Progenitor cell of endocrine pancreas (in vitro differentiated cells): ENCODE measurements at places on chromosomes 3 and 15. TPM values are rescaled to one million over a fixed set of nuclear protein-coding genes. Genes with fewer than 3 reads are reported as not detected.

- H3K27ac ChIP-seq = no peak overlapping the region
- no peak for DNase-seq
- H3K27me3 ChIP-seq = no peaks in the 10 kb centered on the region
- no peak overlapping the region for H3K4me3 ChIP-seq
- no peaks in the 10 kb centered on the region for H3K36me3 ChIP-seq
These were observed 153.9 kb upstream of the TPM1 start for GRCh38 chr15:62888623-62889022.

- peaks cover 67% of the 10 kb centered on the region for H3K27me3 ChIP-seq
- no peaks in the 10 kb centered on the region for H3K4me1 ChIP-seq
- DNase-seq = no peak
- H3K36me3 ChIP-seq = no peaks in the 10 kb centered on the region
- H3K4me3 ChIP-seq = no peak overlapping the region
- no peak overlapping the region for H3K27ac ChIP-seq
These were observed 303.1 kb downstream of the RPLP1 start for GRCh38 chr15:69755551-69756310.

DNA sequence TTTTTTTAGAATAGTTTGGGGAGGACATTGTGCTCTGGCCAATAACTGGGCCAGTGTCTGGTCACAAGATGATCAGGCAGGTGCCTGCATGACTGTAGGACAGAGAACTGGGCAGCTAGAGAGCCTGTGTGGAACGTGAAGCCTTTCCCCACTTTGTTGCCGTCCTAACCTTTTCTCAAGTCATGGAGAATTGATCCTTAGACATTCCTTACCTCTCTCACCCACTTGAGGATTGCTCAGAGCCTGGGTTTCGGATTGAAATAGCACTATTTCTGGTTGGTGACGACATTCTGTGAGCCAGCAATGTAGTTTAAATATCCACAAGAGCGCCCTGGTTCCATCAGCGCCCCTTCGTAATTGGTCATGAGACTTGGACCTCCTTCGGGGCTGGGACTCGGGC, 138.4 kb downstream of the IGF1R start:
- H3K4me1 ChIP-seq = peaks cover 68% of the 10 kb centered on the region
- no peak for DNase-seq

DNA sequence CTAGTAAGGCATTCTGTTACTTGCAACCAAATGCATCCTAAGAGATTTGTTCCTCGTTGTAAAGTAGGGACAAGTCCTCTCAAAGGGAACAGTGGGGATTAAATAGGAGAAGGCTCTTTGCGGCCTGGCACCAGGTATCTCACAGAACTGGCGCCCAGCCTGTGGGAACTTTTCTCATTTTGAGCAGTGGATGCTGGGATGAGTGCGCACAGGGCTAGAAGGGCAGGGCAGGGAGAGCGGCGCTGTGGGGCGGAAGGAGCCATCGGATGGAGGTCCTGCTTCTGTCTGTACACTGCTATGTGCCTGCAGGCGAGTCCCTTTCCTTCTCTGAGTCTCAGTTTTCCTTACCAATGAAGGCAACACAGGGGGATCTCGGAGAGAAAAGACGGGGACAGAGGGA, 50.6 kb downstream of the WNT7A start:
- DNase-seq = no peak
- H3K27ac ChIP-seq = no peak overlapping the region
- H3K27me3 ChIP-seq = peaks cover 38% of the 10 kb centered on the region
- H3K36me3 ChIP-seq = no peaks in the 10 kb centered on the region

DNA sequence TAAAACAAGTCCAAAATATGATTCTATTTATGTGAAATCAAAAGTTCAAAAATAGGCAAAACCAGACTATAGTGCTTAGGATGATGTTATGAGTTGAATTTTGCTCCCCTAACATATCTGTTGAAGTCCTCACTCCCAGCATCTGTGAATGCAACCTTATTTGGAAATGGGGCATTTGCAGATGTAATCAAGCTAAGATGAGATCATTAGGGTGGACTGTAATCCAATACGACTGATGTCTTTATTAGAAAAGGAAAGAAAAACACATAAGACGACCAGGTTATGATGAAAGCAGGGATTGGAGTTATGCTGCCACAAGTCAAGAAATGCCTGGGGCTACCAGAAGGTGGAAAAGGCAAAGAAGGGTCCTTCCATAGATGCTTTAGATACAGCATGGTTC, 110.5 kb upstream of the CCDC39 start:
- no peak for DNase-seq

DNA sequence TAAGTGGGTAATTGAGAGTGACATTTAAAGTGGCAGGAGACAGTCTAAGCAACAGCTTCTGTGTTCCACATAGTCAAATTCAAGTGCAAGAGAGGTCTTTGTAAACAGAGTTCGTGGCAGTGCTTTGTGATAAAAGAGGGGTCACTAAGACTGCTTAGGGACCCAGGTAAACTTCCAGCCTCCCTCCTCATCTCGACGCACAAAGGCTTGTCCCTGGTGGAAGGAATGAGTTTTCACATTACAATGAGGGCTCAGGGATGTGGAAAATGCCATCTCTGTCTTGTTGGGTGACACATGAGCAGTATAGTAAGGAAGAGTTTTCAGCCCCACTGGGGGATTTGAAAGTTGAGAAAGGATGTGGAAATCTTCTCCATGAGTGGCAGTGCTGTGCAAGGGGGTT, 7.3 kb downstream of the GMNC start:
- no peak for DNase-seq
- no peaks in the 10 kb centered on the region for H3K4me1 ChIP-seq
- no peak overlapping the region for H3K27ac ChIP-seq
- H3K36me3 ChIP-seq = no peaks in the 10 kb centered on the region
- no peak overlapping the region for H3K4me3 ChIP-seq

DNA sequence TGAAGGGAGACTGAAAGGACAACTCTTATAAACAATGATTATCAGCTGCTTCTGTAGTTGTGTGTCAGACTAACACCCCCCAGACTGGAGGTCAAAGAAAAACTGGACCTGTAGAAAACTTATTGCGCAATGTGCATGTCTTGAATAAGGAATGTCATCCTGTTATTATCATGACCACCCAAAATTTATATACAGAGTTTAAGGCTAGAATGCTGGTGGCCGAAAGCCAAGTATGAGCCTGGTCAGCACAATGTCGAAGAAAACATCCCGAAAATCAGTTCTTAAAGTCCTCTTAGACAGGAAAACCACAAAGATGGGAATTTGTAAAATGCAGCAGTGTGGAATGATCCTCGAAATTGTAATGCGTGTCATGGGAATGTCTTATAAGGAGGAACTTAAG, 29.3 kb downstream of the RFTN1 start:
- H3K27me3 ChIP-seq = peaks cover 33% of the 10 kb centered on the region
- H3K27ac ChIP-seq = no peak overlapping the region
- DNase-seq = no peak
- peaks cover 27% of the 10 kb centered on the region for H3K4me1 ChIP-seq
- H3K4me3 ChIP-seq = no peak overlapping the region
- no peaks in the 10 kb centered on the region for H3K36me3 ChIP-seq

DNA sequence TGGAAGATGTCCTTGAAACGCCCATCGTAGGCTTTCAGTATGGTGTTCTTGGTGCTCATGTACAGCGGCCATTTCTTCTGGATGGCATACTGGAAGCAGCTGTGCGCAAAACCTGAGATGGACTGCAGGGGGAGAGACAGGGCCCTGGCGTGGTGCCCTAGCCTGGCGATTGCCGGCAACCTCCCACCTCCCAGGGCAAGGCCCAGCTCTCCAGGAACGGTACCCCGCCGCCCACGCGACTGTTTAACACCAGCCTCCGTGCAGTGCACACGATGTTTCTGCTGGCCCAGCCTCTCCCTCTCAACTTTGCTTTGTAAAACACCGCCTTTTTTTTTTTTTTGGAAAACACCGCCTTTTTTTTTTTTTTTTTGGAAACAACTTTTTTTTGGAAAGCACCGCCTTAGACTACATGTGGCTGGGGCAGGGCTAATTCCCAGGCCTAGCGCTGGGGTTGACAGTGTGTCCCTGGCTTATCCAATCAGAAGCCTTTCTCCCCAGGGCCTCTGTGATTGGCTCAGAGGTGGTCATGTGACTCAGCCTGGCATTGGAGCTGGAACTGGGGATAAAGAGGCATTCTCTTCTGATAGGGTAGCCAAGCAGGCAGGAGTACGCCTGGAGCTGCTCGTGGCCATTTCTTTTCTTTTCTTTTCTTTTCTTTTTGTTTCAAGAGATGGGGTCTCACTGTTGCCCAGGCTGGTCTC, 14.7 kb downstream of the IDH2 start:
- H3K27me3 ChIP-seq = no peaks in the 10 kb centered on the region
- no peak overlapping the region for H3K4me3 ChIP-seq
- H3K4me1 ChIP-seq = no peaks in the 10 kb centered on the region
- peaks cover 34% of the 10 kb centered on the region for H3K36me3 ChIP-seq
- peak overlapping the region; percentile 20 for H3K27ac ChIP-seq

- no peak overlapping the region for H3K27ac ChIP-seq
- H3K4me3 ChIP-seq = no peak overlapping the region
- H3K36me3 ChIP-seq = no peaks in the 10 kb centered on the region
These were observed 162.4 kb upstream of the CFAP20DC start for GRCh38 chr3:59212128-59212779.

- H3K27me3 ChIP-seq = peaks cover 55% of the 10 kb centered on the region
- DNase-seq = peak; percentile 46
- H3K4me1 ChIP-seq = peaks cover 34% of the 10 kb centered on the region
- H3K27ac ChIP-seq = peak overlapping the region; percentile 24
- no peaks in the 10 kb centered on the region for H3K36me3 ChIP-seq
These were observed 57.5 kb downstream of the CACNA2D2 start for GRCh38 chr3:50445919-50446318.

- no peak overlapping the region for H3K27ac ChIP-seq
- no peaks in the 10 kb centered on the region for H3K36me3 ChIP-seq
- no peak for DNase-seq
- peaks cover 30% of the 10 kb centered on the region for H3K27me3 ChIP-seq
- H3K4me3 ChIP-seq = no peak overlapping the region
These were observed 277.1 kb downstream of the XXYLT1 start for GRCh38 chr3:194993896-194994295.

- peaks cover 15% of the 10 kb centered on the region for H3K4me1 ChIP-seq
- no peaks in the 10 kb centered on the region for H3K27me3 ChIP-seq
- no peaks in the 10 kb centered on the region for H3K36me3 ChIP-seq
These were observed 704.8 kb upstream of the CFAP20DC start for GRCh38 chr3:59754456-59755129.

GRCh38 chr15:95590533-95591044, 739.9 kb upstream of the NR2F2 start:
- H3K4me1 ChIP-seq = no peaks in the 10 kb centered on the region
- no peak overlapping the region for H3K4me3 ChIP-seq
- no peak overlapping the region for H3K27ac ChIP-seq
- no peak for DNase-seq
- H3K27me3 ChIP-seq = peaks cover 2% of the 10 kb centered on the region

DNA sequence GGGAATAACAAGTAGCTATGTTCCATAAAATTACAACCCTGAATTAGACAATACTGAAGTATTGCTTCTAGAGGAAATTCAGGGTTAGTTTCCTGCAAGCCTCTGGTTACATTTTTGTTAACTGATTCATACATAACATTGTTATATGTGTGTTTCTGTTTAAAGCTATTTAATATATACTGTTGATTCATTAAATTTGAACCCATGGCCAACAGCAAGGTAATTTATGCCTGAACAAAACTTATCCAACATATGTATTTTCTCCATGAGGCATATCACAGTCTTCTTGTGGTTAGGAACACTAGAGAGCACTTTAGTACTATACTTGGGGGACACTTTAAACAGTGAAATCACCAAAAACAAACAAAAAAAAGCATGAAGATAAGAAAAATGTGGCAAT, 47.7 kb upstream of the PTX3 start:
- H3K27ac ChIP-seq = no peak overlapping the region
- no peak for DNase-seq
- H3K27me3 ChIP-seq = no peaks in the 10 kb centered on the region
- H3K36me3 ChIP-seq = no peaks in the 10 kb centered on the region
- no peak overlapping the region for H3K4me3 ChIP-seq
- no peaks in the 10 kb centered on the region for H3K4me1 ChIP-seq

DNA sequence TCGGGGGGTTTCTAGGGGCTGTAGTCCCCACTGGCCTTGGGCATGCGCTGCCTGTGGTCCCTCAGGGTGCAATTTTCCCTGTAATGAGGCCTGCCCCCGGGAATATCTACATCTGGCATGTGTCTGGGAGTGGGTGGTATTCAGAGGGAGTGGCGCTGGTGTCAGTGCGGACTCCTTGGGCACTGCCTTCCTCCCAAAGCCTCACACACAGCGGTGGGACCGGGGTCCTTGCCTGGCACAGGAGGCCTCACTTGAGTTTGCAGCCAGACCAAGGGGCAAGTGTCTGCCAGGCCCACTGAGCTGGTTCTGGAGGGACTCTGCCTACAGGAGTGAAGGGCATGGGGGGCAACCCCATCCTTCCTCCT, 53.5 kb upstream of the PCSK6 start:
- no peak for DNase-seq
- H3K36me3 ChIP-seq = no peaks in the 10 kb centered on the region
- H3K27ac ChIP-seq = no peak overlapping the region
- no peak overlapping the region for H3K4me3 ChIP-seq
- peaks cover 29% of the 10 kb centered on the region for H3K27me3 ChIP-seq

GRCh38 chr3:129746629-129747028, 140.2 kb upstream of the PLXND1 start:
- H3K27me3 ChIP-seq = no peaks in the 10 kb centered on the region
- no peak overlapping the region for H3K27ac ChIP-seq
- DNase-seq = no peak

DNA sequence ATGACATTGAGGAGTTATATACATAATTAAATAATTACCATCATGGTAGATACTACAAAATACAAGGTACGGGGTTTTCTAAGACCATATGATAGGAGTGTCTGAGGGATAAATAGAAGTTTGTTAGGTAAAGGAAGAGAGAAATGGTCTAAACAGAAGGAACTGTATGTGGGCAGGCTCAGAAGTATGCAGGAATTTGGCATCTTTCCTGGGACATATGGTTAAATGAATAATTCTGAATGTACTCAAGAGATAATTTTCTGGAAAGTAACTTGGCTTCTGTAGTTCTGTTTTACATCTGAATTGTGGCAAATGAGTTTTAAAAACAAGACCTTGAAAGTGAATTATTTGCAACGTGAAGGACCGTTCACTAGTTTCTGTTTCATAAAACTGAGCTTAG, 17.5 kb downstream of the LMCD1 start:
- no peaks in the 10 kb centered on the region for H3K4me1 ChIP-seq
- DNase-seq = no peak
- H3K27me3 ChIP-seq = no peaks in the 10 kb centered on the region

Gene SGO1
- 14.8 and 15.1 TPM in 2 replicates for total RNA-seq

Gene EIF4E3
- total RNA-seq = 11.9 and 12.1 TPM in 2 replicates

Gene SLC12A1
- total RNA-seq = 0.16 TPM in 1 of 2 replicates, not detected in the other

Gene DNAH12
- 1.1 and 1.2 TPM in 2 replicates for total RNA-seq

Gene PLA2G4E
- total RNA-seq = 0.09 TPM in 1 of 2 replicates, not detected in the other

Gene GOLGB1
- 63.0 and 72.8 TPM in 2 replicates for total RNA-seq

Gene IMPG2
- total RNA-seq = 0.82 and 0.98 TPM in 2 replicates
